ENCODE measurements at places on chromosomes 3 and 15. TPM values are rescaled to one million over a fixed set of nuclear protein-coding genes. Genes with fewer than 3 reads are reported as not detected.

- no peaks in the 10 kb centered on the region for H3K36me3 ChIP-seq
- no peaks in the 10 kb centered on the region for H3K27me3 ChIP-seq
- no peak overlapping the region for H3K4me3 ChIP-seq
- DNase-seq: no peak
- no peak overlapping the region for H3K27ac ChIP-seq
Observed at GRCh38 chr15:33716025-33716424, 252.3 kb upstream of the CHRM5 start.

Gene RAB6B
- 5.5 TPM for total RNA-seq

- no peak for DNase-seq
- peaks cover 33% of the 10 kb centered on the region for H3K4me1 ChIP-seq
Observed at GRCh38 chr15:70286113-70286806, 188.5 kb upstream of the TLE3 start.

- H3K27ac ChIP-seq: peak overlapping the region; percentile 63
- no peak for DNase-seq
- H3K36me3 ChIP-seq: peaks cover 68% of the 10 kb centered on the region
- peaks cover 34% of the 10 kb centered on the region for H3K4me1 ChIP-seq
- H3K27me3 ChIP-seq: no peaks in the 10 kb centered on the region
Observed at GRCh38 chr3:36893137-36893557, 51.7 kb downstream of the TRANK1 start.

Data from lower lobe of right lung (tissue), 2 donors.